ENCODE measurements at places on chromosomes 7 and 10.

GRCh38 chr10:71547876-71548846 is 151.4 kb downstream of the CDH23 start:
- peak; percentile 29 for DNase-seq

- DNase-seq: peak; percentile 64
These were observed 78.2 kb downstream of the FAM53B start for GRCh38 chr10:124665980-124666379.

DNA sequence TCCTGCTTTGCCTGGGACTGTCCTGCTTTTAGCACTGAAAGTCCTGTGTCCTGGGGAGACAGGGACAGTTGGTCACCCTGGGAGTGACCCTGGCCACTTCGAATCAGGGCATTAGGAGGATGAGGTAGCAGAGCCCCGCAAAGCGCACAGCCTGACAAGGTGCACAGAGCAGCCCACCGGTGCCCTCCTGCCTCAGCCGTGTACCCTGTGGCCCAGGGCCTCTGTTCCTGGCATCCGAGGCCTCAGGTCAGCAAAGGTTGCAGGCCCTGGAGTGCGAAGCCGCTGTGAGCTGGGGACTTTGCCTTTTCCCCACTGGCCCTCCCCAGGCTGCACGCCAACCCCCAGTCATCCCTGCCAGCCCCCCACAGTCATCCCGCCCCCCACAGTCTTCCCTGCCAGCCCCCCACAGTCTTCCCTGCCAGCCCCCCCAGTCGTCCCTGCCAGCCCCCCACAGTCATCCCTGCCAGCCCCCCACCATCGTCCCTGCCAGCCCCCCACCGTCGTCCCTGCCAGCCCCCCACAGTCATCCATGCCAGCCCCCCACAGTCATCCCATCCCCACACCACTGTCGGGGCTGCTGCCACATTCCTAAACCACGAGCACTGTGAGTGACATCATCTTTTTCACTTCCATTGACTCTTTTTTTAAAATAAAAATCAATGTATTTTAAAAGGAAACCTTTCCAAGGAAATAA is 91.8 kb downstream of the RGS10 start:
- DNase-seq: no peak

DNA sequence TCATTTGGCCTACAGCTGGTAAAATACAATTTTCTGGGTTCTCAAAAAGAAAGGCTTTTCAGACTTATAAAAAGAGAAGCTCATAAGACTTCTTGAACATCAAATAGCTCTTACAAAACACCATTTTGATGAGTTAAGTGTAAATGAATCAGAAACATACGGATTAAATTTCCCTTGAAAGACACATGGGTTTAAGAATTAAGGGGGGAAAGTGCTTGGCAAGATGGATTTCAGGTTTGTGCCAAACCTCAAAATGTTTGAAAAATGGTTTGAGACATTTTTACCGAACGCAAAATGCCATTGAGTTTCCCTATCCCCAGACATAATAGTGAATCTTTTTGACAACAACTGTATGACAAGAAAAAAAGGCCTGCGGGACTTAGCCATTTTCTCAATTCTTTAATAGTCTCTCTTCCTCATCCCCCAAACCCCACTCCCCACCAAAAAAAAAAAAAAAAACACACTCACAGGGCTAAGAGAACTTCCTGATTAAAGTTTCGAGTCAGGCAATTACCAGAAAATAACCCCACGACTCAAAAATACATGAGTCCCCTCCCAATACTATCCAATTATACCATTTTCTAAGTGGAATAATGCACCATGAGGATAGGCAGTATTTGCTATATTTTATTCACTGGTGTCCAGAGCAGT is 260.1 kb downstream of the TRIL start:
- DNase-seq: no peak

DNA sequence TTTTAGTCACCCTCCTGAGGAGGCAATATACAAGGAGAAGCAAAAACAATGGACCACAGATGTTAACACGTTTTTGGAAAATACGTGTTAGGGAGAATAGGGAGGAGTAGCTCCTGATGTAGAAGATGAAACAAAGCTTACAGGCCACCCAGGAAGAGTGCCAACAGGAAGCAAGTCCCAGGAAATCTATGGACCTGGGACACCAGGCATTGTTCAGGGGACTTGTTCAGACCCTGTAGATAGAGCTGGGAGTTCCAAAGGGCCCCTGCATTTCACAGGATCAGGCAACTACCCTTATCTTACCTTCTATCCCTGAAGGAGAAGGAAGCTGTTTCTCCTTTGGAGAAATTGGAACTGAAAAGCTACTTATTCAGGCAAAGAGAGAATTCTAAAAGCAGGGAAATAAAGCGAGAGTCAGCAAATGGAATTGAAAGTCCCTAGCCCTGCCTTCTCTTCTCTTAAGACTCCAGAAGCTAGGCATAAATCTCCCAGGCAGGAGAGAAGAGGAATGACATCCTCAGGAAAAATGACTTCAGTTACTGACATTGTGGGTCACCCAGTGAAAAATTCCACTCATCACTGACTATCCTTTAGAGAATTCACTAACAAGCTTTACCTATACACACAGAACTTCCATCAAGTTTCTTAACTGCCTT is 77.7 kb upstream of the FAM3C start:
- DNase-seq: no peak

DNA sequence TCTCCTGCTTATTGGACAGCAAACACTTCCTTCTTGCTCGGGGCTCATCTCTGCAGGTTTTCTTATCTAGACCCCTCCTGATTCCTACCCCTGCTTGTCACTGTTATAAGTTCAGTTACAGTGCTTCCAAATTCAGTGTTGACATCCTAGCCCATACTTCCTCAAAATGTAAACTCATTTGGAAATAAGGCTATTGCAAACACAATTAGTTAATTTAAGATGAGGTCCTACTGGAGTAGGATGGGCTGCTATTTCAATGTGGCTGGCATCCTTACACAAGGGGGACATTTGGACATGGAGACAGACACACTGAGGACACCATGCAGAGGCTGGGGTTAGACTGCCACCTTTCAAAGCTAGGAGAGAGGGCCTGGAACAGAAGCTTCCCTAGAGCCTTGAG is 85.2 kb upstream of the NPVF start:
- no peak for DNase-seq

GRCh38 chr10:111338805-111339204 is 262.0 kb downstream of the ADRA2A start:
- DNase-seq: no peak

DNA sequence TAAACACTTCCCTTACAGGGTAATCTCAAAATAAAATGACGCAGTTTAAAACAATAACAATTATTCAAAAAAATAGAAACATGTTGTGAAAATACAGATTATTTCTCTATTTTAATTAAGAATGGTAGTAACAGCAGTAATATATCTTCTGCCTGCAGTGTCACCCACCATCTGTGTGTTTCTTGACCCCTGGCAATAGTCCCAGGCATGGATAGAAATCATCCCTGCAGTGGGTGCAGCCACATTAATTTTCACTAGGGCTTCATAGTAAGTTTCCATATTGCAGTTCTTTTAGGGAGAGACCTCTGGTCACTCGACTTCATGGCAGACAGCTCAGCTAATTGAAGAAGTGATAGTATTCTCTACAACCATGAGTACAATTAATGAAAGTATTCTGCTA is 470.1 kb upstream of the TEX47 start:
- DNase-seq: no peak

DNA sequence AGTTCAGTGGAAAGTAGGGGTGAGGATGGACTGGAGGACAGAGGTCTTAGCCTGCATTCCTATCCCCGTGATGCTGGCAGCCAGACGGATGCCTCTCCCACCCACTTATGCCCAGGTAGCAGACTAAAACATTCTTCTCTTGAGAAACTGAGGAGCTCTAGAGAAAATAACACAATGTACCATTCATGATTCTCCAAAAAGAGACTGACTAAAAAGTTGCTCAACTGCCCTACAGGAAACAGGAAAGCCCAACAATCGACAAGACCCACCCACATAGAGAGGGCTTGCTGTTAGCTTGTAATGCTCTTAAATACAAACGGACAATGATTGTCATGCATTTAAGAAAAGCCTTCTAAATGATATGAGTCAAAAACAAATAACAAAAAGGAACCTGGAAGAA is 33.2 kb upstream of the PDE1C start:
- no peak for DNase-seq
